H1 (cell line): ENCODE measurements at places on chromosomes 5 and 9.

DNA sequence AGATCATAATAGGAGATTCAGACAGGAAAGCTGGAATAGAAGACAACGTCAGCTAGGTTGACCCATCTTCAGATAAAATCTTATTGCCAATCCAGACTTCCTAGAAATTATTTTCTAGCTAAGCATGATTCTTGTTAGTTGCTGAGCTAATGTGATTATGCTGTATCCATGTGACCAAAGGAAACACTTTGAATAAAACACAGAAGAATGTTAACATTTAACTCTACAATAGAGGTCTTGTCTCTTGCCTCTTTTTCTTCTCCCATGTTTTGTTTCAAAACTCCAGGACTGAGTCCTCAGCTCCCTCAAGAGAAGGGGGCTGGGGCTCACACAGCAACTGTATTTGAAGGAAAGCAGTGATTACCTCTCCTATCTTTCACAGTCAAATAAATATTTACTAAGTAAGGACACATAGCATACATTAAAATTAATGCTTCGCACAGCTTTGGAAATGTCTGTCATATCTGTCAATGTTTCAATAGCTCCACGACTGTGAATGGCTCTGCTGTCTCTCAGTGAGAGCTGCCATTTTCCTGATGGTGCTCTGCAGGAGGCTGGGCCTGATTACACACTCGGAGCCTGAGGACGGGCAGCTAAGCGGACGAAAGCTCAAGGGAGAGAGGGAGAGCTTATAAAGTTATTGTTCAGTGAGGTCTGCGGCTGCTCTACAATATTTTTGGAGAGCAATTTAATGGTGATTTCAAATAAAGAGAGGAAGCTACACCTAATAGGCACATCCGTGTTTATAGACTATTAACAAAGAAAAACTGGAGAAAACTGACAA is 64.8 kb upstream of the ZNF462 start:
- H3K4me3 ChIP-seq = no peak overlapping the region
- H3K36me3 ChIP-seq = no peaks in the 10 kb centered on the region
- H3K27me3 ChIP-seq = no peaks in the 10 kb centered on the region
- no peaks in the 10 kb centered on the region for H3K4me1 ChIP-seq

DNA sequence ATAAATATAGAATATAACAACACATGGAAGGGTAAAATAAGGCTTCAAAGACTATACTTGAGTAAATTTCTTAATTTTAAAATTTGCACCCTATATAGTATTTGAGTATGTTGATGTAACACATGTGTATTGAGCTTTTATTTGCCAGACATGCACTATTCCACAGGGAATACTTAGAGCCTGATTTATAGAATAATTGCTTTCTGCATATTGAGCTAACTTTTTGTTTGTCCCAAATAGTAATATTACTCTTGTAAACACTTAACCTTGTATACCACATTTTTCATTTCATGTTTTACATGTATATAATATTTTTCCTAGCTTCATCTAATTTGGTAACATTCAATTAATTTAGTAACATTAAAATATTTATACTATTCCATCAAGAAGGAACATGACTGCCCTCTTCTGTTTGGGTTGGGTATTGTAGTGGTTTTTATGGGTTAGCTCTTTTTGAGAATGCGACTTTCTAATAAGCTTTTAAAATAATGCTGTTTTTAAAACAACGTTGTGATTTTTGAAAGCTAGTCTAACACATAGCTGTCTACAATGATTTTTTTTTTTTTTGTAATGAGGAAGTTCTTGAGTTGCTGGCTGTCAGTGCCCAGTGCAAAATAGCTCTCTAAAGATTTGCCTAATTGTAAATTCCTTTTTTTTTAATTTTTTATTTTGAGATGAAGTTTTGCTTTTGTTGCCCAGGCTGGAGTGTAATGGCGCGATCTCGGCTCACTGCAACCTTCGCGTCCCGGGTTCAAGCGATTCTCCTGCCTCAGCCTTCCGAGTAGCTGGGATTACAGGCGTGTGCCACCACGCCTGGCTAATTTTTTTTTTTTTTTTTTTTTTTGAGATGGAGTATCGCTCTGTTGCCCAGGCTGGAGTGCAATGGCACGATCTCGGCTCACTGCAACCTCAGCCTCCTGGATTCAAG is 4.8 kb downstream of the SUB1 start:
- H3K4me1 ChIP-seq = no peaks in the 10 kb centered on the region; the same call in 1 of the 2 replicates
- no peak overlapping the region for H3K4me3 ChIP-seq
- H3K27ac ChIP-seq = no peak overlapping the region
- H3K27me3 ChIP-seq = no peaks in the 10 kb centered on the region

DNA sequence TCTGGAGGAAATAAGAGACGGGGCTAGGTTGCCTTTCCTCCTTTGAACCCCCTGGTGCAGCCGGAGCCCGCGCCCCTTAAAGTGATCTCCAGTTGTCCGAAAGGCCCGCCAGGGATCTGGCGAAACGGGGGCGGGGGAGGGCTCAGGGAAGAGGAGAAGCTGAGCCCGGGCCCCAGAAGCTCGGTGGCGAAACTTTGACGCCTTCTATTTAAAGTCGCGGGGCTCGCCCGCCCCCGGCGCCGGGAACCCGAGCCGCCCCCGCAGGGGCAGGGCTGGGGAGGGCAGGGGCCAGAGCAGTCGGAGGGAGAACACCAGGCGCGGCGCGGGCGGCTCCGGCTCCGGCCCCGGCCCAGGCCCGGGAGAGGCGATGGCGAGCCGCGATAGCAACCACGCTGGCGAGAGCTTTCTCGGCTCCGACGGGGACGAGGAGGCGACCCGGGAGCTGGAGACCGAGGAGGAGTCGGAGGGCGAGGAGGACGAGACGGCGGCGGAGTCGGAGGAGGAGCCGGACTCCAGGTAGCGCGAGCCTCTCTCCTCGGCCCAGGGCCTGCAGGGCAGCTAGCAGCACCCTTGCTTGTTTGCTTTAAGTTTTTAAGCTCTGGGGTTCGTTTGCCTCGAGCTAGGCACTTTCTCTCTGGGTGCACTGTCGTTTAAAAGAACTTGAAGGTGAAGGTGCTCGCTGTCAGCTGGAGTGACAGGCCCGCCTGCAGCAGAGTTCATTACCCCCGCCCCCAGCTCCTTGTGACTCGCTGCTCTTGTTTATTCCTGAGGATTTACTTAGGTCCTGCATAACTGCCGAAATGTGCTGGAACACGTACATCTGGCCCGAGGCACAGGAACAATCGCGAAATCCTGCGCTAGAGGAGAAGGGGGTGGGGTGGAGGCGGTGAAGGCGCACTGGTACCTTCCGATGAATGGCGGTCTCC is at the start of gene CMYA5:
Gene CMYA5 (plus strand): TSS at position 296 of the 926 bp plus-strand sequence. CDS start 72 bp downstream, at position 368.
- H3K27me3 ChIP-seq = no peaks in the 10 kb centered on the region
- no peak within 1 kb of the TSS for H3K27ac ChIP-seq
- no peaks in the 10 kb centered on the region for H3K36me3 ChIP-seq
- peak within 1 kb of the TSS; percentile 66 for H3K4me3 ChIP-seq
- peaks cover 7% of the 10 kb centered on the region; the same call in 1 of the 2 replicates for H3K4me1 ChIP-seq

DNA sequence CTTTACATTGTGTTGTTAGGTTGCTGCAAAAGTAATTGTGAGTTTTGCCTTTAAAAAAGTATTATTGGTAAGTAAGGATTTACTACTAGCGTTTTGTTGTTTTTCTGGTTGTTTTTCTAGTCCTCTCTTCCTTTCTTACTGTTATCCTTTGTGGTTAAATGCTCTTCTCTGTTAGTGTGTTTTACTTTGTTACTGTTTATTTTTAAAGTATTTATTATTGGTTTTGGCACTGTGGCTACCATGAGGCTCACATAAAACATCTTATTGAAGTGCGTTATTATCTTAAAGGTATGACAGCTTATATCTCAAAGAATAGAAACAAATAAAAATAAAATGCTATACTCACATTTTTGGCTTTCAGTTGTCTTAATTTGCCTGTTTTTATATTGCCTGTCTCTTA is 17.6 kb downstream of the DMXL1 start:
- H3K27me3 ChIP-seq = no peaks in the 10 kb centered on the region
- DNase-seq = no peak
- no peak overlapping the region for H3K27ac ChIP-seq
- H3K36me3 ChIP-seq = peaks cover 2% of the 10 kb centered on the region; the same call in 1 of the 2 replicates
- H3K4me1 ChIP-seq = no peaks in the 10 kb centered on the region

GRCh38 chr9:86809759-86810367 is 137.4 kb downstream of the GAS1 start:
- H3K27me3 ChIP-seq = no peaks in the 10 kb centered on the region; the same call in 1 of the 2 replicates
- no peak overlapping the region for H3K27ac ChIP-seq
- H3K4me1 ChIP-seq = peaks cover 5% of the 10 kb centered on the region
- no peak overlapping the region for H3K4me3 ChIP-seq
- DNase-seq = no peak

DNA sequence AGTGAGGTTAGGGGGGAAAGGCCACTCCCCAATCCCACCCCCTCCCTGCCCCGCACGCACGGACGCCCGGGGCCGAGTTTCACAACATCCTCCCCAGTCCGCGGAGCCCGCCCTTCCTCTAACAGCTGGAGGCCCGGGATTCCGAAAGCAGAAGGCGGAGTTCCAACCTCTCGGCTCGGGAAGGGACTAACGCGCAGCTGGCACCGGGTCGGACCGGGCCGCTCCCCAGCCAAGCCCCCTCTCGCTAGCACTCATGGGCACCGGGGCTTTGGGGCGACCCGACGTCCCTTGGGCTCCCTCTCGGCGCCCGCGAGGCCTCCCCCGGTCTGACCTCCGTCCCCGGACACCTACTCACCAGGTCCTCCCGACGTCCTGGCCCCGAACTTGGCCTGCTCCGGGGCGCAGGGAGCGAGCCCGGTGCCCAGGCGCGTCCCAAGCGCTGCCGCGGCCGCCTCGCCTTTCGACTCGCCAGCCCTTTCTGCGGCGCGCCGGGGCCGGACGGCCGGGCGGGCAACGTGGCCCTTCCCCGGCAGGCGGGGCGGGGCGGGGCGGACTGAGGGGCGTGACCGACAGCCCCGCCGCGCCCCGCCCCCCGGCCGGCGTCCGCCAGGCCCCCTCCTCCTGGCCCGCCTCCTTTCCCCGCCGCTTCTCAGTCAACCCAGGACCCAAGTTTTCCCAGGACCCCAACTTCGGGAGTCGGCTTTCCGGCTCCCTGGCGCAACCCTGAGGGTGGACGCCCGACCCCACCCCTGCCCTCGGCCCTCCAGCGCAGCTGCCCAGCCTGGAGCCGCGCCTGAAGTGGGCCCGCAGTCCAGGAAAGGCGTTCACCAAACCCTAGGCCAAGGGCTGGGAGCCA is at the start of gene MGAT1:
Gene MGAT1 (minus strand): TSS at position 482 of the 856 bp plus-strand sequence. CDS start 9,835 bp downstream, outside the sequence.
- H3K27ac ChIP-seq = peak within 1 kb of the TSS; percentile 95
- peak; percentile 90 for DNase-seq
- no peaks in the 10 kb centered on the region for H3K27me3 ChIP-seq
- no peaks in the 10 kb centered on the region for H3K36me3 ChIP-seq
- peak within 1 kb of the TSS; percentile 94 for H3K4me3 ChIP-seq

DNA sequence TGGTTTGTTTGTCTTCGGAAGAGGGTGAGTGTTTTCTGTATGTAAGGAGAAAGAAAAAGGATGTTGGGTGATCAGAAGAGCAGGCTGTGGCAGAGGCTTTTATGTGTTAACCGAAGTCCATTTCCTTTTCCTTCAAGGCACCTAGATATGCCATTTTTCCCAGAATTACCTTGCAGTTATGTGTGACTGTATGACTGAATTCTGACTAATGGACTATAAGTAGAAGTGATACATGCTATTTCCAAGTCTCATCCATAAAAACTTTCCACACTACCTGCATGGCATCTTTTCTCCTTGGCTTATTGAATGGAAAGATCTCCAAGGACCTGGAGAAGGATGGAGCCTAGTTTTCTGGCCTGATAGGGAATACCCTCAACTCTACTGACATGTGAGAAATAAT is 10.6 kb upstream of the NDUFS4 start:
- no peak overlapping the region for H3K4me3 ChIP-seq
- no peak overlapping the region for H3K27ac ChIP-seq
- H3K36me3 ChIP-seq = no peaks in the 10 kb centered on the region
- H3K27me3 ChIP-seq = no peaks in the 10 kb centered on the region
- no peak for DNase-seq

- peaks cover 6% of the 10 kb centered on the region; the same call in 1 of the 2 replicates for H3K4me1 ChIP-seq
- DNase-seq = no peak
- H3K36me3 ChIP-seq = no peaks in the 10 kb centered on the region
- no peak overlapping the region for H3K27ac ChIP-seq
- no peaks in the 10 kb centered on the region for H3K27me3 ChIP-seq
Measured at GRCh38 chr5:76400466-76400865, 2.6 kb upstream of the IQGAP2 start.

- no peak overlapping the region for H3K27ac ChIP-seq
- H3K4me1 ChIP-seq = no peaks in the 10 kb centered on the region
- H3K4me3 ChIP-seq = no peak overlapping the region
Measured at GRCh38 chr9:105757496-105758251, 63.3 kb downstream of the TMEM38B start.

- DNase-seq = no peak
- no peaks in the 10 kb centered on the region for H3K4me1 ChIP-seq
- no peaks in the 10 kb centered on the region for H3K27me3 ChIP-seq
Measured at GRCh38 chr9:7967851-7968250, 168.3 kb upstream of the DMAC1 start.

DNA sequence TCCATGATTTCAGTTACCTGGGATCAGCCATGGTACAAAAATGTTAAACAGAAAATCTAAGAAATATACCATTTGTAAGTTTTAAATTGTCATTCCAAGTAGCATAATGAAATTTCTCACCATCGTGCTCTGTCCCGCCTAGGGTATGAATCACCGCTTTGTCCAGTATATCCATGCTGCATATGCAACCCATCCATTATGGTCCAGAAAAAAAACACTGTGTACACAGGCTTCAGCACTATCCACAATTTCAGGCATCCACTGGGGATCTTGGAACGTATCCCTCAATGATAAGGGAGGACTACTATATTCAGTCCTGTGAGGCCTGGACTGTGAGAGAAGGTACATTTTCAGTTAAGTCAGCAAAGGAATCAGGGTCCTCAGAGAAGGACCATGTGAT is 37.6 kb upstream of the HNRNPA0 start:
- H3K36me3 ChIP-seq = no peaks in the 10 kb centered on the region
- no peak overlapping the region for H3K4me3 ChIP-seq
- no peak for DNase-seq
- no peaks in the 10 kb centered on the region for H3K27me3 ChIP-seq

DNA sequence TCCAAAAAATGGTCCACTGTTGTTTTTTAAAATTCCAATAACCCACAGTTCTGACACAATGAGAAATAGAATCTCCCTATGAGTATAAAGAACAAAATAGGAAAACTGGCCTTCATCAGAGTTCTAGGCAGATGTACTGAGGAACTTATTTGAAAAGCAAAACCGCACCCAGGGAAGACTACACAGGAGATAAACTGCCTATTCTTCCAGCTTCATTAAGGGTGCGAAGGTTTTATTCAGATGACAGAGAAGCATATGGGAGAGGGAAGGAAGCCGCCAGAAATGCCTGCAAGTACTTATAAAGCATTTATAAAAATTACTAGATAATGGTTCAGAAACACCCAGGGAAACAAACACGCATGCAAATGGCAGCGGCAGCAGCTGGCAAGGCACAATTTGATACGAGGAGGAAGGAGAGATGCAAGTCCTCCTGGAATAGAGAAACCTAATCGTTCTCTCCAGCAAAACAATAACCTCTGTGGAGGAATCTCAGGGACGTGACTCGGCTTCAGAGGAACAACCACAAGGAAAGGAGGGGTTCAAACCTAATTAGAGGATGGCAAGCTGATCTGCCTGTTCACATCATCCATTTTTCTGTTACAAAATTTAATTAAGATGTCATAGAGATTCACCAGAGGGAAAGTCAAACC is 9.0 kb downstream of the TTLL11 start:
- DNase-seq = no peak
- H3K36me3 ChIP-seq = no peaks in the 10 kb centered on the region

- DNase-seq = no peak
- H3K27ac ChIP-seq = no peak overlapping the region
- H3K4me1 ChIP-seq = no peaks in the 10 kb centered on the region
Measured at GRCh38 chr5:59143926-59144333, 561.1 kb downstream of the RAB3C start.

- H3K27ac ChIP-seq = no peak overlapping the region
- H3K4me3 ChIP-seq = no peak overlapping the region
- H3K27me3 ChIP-seq = no peaks in the 10 kb centered on the region
- DNase-seq = no peak
Measured at GRCh38 chr9:77507212-77507961, 140.7 kb downstream of the GNA14 start.
